Activated CD4-positive, alpha-beta T cell treated with anti-CD3 and anti-CD28 coated beads for 1 hour (primary cell): ENCODE measurements at places on chromosomes 4 and X.

- no peak for DNase-seq
Measured at GRCh38 chrX:20596856-20597255, 330.1 kb upstream of the RPS6KA3 start.

GRCh38 chr4:168199260-168199957 is 107.1 kb downstream of the ANXA10 start:
- DNase-seq, result no peak

GRCh38 chrX:39874202-39874816 is 223.4 kb downstream of the BCOR start:
- DNase-seq, result no peak

DNA sequence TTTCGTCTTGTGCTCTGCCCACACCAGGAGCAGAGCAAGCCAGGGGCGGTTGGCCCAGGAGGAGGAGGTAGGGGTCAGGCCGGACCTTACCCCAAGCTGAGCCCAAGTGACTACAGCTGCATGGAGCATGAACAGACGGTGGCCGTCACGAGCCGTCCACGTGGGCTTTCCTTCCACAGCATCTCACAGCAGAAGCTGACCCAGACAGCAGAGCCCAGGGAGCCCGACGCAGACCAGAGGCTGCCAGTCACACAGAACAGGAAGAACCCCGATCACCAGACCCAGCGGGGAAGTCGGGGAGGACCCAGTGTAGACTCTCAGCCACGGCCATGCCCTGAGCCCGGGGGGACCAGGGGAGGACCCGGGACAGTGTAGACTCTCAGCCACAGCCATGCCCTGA is 58.0 kb downstream of the FAM53A start:
- no peak for DNase-seq

DNA sequence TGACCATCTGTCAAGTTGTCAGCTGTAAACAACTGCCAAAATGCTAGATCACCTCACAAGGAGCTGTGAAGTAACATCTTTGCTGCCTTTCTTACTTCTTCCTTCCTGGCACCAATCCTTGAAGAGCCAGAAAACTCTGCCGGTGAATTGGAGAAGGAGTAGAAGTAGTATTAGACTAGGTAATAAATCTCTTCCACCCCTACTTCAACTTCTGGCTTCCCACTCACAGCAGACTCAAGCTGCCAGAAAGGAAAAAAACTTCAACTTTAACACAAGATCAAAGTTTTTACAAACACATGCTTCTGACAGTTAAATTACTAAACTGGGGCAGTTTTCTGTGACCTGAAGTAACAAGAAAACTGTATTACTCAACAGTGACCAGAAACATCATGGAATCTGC is 164.7 kb upstream of the SLC7A11 start:
- no peak for DNase-seq

DNA sequence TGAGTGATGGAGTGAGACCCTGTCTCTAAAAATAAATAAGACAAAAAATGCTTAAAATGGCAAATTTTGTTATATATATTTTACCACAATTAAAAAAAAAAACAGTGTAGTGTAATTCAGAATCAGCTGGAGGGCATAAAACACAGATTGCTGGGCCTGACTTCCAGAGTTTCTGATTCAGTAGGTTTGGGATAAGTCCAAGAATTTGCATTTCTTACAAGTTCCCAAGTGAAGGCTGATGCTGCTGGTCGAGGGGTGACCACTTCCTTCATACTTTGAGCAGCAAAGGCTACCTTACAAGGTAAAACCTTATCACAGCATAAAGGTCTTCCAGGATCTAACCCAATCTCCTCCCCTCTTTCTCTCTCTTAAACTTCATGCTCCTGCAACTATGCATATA is 40.7 kb downstream of the KLHL8 start:
- DNase-seq, result no peak

GRCh38 chr4:140611854-140612253 is 43.1 kb upstream of the UCP1 start:
- DNase-seq, result no peak

- DNase-seq, result no peak
Measured at GRCh38 chrX:124938715-124939114, 381.0 kb upstream of the TEX13C start.

DNA sequence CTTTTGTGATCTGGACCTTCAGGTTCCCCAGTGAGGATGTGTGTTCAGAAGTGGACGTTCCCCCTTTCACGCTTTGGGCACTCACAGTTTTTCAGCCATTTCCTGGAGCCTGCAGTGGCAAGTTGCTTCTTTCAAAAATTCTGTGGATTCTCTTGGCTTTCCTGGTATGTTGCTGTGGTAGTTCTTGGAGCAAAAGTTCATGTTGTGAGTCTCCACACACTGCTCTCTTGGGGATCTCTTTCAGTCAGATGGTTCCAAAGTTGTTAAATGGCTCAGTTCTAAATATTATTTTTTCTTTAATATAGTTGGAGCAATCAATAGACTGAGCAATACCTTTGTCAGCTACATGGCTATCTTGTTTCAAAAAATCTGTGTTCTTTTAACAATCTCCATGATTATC is 28.5 kb upstream of the BANK1 start:
- no peak for DNase-seq

DNA sequence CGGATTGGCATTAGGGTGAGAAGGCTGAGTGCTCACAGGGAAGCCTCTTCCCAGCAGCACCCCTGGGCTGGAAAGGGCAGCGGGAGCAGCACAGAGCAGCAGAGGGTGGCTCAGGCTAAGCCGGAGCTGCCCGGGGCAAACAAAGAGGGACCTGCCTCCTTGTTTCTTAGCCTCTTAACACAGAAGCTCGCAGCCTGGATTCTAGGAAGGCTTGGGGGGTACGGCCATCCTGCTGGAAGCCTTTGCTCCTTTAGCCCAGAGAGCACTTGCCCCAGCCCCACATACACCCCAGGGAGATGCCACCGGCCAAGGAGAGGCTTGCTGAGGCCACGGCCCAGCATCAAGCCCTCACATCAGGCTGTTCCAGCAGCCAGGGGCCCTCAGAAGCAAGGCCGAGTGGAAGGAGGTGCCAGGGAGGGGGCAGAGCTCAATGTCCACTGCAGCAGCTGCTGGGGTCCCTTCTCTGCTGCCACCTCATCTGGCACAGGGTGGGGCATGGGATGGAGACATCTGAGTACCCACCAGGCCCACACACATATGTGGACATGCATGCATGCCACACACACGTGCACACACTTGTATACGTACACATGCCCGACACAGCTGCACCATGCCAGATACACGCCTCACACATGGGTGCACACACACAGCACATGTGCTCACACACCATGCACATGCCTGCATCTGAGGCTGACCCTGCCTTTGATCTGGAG is 20.3 kb upstream of the SPON2 start:
- DNase-seq, result no peak

- no peak for DNase-seq
Measured at GRCh38 chr4:26779674-26780073, 81.0 kb upstream of the STIM2 start.

- DNase-seq, result no peak
Measured at GRCh38 chr4:127446427-127446885, 186.3 kb upstream of the INTU start.

DNA sequence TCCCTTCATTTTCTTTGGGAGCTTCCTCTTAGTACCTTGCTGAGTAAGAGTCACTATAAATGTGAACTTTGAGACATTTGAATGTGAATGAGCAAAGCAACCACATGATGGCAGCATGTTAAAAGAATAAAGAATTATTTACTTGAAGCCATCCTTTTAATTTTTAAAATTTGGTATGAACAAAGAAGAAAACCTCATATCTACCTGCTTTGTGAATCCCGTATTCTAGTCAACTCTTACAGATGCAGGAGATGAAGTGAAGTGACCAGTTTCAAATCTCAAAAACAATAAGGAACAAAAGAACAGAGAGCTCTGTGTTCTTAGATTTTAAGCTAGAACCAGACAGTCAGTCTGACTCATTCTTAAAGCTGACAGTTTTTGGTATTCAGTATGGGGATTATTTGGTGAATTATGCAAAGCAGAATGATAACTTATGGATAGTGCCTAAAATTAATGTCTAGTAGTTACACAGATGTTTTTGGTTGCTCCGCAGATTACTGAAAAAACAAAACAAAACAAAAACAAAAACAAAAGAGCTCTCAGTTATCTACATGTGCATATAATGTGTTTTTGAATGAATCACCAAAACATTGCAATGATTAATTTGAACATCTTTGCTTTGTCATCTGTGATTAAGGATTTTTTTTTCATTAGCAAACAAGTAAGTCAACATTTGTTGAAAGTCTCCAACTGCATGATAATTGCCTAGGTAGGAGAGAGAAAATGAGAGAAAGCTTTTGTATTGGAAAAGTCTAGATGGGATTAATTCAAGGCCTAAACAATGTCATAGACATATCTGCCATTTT is 48.2 kb upstream of the H2AZ1 start:
- no peak for DNase-seq

- DNase-seq, result no peak
Measured at GRCh38 chrX:10945498-10945897, 165.6 kb upstream of the HCCS start.

DNA sequence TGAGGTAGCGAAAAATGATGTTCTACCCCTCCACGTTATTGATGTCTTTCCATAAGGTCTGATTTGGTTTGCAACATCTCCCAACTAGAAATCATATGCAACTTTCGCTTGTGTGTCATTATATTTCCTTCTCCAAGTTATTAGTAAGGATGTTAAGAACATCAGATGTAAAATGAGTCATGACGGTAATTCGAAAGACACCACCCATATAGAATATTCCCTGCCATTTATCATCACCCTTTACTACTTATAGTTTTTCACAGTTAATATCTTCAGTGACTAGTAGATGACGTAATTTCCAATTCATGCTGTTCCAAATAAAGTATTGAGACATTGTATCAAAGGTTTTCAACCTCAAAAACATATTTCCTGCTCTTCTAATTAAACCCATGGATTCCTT is 146.7 kb upstream of the MAP3K15 start:
- DNase-seq, result no peak

DNA sequence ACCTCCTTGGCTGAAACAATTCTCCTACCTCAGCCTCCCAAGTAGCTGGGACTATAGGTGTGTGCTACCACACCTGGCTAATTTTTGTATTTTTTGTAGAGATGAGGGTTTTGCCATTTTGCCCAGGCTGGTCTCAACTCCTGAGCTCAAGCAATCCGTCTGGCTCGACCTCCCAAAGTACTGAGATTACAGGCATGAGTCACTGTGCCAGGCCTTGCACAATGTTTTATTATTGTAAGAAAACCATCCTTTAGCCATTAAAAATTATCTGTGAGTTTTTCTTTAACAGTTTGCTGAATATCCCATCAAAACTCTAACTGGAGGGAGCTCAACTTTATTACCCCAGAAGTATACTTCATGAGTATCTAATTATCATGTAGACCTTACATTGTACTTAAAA is 900.3 kb downstream of the PCDH7 start:
- no peak for DNase-seq

DNA sequence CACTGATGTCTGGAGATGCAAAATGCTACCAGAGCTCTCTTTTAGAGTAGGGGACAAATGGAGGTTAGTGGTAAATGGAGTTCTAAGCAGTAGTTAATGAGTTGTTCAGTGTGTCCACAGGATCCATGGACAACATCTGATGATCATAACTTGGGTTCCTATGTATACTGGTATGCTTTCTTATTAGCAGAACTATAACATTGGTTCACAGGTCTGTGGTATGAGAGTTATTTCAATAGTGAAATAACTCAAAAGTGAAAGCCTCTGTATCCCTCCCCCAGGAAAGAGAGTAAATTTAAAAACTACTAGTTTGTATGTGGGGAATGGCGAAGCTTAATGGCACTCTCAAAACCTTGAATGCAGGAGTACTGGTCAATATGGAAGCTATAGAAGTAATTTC is 363.5 kb upstream of the EMCN start:
- DNase-seq, result no peak

- DNase-seq, result no peak
Measured at GRCh38 chr4:100190643-100191600, 654 bp upstream of the DDIT4L start.

- no peak for DNase-seq
Measured at GRCh38 chr4:107388736-107389274, 331.2 kb downstream of the PAPSS1 start.

GRCh38 chr4:175951794-175952193 is 113.8 kb upstream of the WDR17 start:
- DNase-seq, result no peak

- DNase-seq, result no peak
Measured at GRCh38 chr4:74364652-74365491, at the start of gene EREG. Gene EREG (plus strand): TSS chr4:74365145. CDS start chr4:74365309, 164 bp downstream.

DNA sequence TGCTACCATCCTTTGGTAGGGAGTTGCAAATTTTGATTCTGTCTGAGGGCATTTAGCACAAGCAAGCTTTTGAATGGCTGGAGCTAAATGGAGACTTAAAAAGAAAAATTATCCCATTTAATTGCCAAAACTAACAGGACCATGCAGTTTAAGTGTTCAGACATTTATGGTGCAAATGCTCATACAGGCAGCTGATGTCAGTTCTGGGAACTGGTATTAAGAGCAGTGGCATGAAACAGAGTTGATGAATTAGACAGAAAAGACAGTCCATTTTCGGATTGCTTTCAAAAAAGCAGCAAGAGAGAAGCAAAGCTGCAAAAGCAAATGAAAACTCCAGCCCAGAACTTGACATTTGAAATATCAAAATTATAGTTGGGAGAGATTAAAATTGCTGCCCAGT is 1.3 kb downstream of the SCRG1 start:
- DNase-seq, result no peak

GRCh38 chrX:111492085-111492484 is 19.4 kb upstream of the SERTM2 start:
- no peak for DNase-seq

- no peak for DNase-seq
Measured at GRCh38 chr4:102403116-102403515, 57.8 kb upstream of the SLC39A8 start.

DNA sequence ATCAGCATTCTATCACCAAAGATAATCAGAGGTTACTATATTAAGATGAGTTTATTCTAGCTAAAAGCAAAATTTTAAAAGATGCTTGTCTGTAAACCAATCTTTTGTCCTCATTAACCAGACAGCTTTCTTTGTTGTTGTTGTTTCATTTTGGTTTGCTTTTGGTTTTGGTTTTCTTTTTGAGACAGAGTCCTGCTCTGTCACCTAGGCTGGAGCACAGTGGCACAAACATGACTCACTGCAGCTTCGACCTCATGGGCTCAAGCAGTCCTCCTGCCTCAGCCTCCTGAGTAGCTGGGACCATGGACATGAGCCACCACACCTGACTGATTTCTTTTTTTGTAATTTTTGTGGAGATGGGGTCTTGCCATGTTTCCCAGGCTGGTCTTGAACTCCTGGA is 102.9 kb downstream of the COX18 start:
- DNase-seq, result no peak

DNA sequence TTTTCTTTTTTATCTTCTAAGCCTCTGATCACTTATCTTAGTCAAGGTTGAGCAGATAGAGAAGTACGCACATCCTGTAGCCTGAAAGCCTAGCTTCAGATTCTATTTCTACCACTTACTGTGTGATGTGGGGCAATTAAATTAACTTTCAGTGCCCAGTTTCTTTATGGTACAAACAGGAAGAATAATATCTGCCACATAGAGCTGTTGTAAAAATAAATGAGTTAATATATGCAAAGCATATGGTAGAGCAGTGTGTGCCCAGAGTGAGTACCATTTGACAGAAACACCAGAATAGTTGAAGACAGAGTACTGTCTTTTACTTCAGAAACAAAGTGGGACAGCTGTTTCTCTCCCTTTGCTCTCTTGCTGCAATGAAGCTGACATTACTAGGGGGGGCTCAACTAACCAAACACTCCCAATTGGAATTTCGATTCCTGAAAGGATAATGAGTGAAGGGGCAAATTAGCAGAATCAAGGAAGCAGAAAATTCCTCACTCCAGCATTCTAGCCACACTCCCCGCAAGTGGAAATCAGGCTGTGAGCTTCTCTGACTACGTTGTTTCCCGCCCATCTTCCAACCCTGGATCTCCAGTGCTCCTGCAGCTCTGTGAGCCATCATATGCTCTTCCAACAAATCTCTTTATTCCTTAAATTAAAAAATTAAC is 80.4 kb downstream of the MAPK10 start:
- DNase-seq, result no peak
